ENCODE measurements at places on chromosomes 3 and 15.

GRCh38 chr15:88223084-88223483 lies 33.5 kb downstream of the NTRK3 start:
- DNase-seq = no peak

- DNase-seq = no peak
Measured at GRCh38 chr3:52794612-52795099, at the start of gene ITIH3. Gene ITIH3 (plus strand): TSS chr3:52794796. CDS start chr3:52794804, 8 bp downstream.

- DNase-seq = no peak
Measured at GRCh38 chr3:39180183-39180545, 12.2 kb downstream of the XIRP1 start.

GRCh38 chr3:30073622-30074021 lies 532.8 kb upstream of the TGFBR2 start:
- DNase-seq = no peak

DNA sequence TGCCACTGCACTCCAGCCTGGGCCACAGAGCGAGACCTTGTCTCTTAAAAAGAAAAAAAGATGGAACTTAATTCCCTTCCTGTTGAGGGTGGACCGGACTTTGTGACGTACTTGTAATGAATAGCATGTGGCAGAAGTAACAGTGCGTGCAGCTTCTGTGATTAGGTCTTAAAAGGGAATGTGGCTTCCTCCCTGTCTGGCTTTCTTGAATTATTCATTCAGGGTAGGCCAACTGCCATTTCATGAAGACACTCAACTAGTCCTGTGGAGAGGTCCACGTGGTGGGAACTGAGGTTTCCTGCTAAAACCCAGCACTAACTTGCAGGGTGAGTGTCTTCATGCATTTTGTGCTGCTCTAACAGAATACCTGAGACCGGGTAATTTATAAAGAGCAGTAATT lies 98.9 kb upstream of the PIAS1 start:
- no peak for DNase-seq

DNA sequence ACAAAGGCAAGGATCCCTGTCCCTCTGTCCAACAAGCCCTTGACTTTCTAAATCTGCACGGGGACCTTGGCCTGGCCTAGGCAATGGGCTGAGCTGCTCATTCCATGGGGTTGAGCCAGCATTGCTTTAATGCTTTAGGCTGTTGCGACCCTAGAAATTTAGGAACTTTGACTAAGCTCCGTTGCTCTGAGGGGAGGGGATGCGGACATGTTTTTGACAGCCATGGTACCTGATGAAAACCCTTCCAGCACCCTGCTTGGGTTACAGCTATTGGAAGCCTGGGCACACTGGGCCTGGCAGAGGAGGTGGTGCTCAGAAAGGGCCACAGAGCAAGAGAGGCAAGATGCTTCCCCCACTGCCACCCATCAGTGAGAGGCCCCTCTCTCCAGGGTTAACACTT lies 37.1 kb downstream of the SYNM start:
- DNase-seq = no peak

DNA sequence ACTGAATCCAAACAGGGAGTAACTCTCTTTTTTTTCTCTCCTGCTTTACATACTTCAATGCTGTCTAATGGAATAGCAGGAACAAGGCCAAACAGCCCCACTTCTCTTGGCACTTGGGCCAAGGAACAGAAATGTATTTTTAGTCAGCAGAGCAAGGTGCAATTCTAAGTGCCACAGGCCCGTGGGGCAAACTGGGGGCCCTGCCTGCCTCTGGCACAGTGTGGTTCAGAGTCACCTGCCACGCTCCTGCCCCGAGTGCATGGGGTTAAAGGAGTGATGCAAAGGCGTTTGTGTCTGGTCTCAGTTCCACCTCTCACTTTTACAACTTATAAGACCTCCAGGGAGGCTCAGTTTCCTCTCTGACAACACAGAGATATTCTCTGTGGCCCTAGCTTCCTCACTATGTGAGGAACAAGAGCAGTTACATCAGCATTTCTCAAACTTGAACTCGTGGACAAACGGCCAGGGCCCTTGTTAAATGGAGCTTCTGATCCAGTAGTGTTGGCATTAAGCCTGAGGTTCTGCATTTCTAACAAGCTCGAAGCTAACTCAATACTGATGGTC lies 51.3 kb downstream of the LRIG1 start:
- DNase-seq = no peak

DNA sequence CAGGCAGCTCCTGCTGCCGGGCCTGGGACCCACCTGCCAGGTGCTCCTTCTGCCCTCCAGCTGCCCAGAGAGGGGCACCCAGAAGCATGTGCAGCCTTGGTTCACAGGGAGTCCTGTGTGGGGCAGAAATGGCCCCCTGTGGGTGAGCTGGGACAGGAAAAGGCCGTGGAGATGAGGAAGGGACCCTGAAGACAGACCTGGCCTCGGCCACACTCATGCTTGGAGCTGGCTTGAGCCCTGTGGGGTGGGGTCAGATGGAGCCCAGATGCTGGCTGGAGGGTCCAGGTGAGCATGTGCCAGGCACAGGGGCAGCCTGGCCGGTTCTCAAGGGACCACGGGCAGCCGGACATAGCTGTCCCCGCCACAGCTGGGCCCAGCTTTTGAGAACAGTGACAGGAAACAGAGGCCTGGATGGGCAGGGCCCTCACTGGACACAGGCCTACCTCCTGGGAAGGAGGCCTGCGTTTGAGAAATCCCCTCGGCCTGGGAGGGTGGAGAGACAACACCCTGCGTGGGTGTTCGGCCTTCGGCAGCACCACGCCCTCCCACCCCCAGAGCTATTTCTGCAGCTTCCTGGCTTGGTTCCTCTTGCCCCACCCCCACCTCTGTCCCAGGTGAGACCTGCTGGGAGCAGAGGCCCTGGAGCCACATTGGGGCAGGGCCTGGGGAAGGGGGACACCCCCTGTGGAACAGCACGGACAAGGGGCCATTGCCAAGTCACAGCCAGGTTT lies 132.6 kb upstream of the MEF2A start:
- DNase-seq = peak; percentile 25

GRCh38 chr3:45987368-45988291 lies 8.0 kb downstream of the FYCO1 start:
- DNase-seq = no peak

- no peak for DNase-seq
Measured at GRCh38 chr15:96122077-96123027, 208.1 kb upstream of the NR2F2 start.

GRCh38 chr3:189237526-189237925 lies 65.8 kb downstream of the TPRG1 start:
- no peak for DNase-seq

DNA sequence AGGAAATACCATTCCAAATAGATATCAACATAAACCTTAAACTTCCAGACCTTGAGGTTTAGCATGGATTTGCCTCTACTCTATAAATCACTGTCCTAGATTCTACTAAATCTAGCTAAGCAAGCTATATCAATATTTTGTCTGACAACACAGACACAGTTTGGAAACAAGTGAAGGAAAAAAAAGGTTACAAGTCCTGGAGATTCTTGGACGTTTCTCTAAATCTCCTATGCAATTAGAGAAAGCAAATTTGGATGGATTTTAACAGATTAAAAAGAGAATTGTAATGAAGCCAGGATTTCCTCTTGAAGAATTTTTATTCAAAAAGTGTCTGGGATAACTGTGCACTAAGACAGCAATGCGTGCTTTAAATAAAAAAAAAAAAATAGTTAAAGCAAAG lies 441.1 kb upstream of the DPH6 start:
- no peak for DNase-seq

- DNase-seq = peak; percentile 22
Measured at GRCh38 chr3:187777331-187777941, 32.2 kb upstream of the BCL6 start.

GRCh38 chr3:17183951-17184550 lies 299.3 kb downstream of the PLCL2 start:
- DNase-seq = no peak

DNA sequence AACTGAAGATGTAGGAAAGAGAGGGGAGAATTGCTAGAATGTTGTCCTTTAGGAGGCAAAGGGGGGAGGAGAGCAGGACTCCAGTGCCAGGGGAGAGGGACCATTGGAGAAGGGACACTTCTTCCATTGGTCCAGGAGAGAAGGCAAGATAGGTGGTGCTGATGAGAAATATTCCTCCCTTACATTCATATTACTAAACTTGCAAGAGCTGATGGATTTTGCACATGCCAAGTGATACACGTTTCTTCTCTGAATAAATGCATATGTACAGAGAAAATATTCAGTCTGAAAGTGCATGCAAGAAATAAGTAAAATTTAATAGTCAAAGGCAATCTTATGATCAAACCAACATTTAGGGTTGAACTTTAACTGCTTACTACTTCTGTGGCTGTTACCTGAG lies 21.5 kb upstream of the SPTSSB start:
- DNase-seq = no peak

- no peak for DNase-seq
Measured at GRCh38 chr15:61459785-61460707, 230.9 kb upstream of the RORA start.

DNA sequence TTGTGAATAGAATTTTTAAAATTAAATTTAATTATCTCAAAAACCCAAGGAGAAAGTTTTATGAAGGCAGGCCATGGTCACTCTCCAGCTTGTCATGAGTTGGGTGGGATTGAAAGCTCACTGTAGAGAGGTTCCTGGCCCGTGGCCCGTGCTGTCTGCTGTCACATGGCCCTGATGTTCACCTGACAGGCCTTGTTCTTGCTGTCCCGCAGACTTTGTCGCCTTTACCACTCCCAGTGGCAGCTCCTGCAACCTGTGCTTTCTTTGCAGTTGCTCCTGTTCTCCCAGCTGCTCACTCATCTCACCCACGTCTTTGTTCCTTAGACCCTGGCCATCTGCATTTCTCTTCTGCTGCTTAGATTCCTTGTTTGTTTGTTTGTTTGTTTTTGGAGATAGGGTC lies 35.6 kb downstream of the DHX30 start:
- DNase-seq = no peak

DNA sequence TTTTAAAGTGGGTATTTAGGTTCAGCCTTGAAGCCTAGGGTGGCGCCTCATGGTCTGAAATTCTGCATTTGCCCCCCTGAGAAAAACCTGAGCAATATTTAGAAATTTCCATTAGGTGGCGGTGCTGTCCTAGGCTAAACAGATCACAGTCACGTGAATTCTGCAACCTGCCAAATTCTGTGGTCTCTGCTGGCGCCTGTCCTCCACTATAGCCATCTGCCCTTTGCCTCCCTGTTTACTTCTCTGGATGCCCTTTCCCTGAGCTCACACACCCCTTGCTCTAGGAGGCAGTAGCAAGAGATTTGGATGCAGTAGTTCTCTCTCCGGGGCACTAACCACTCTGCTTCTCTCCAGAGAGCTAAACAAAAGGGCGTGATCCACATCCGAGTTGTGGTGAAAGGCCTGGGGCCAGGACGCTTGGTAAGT lies 9.1 kb downstream of the MRPS11 start:
- no peak for DNase-seq

All from activated CD8-positive, alpha-beta memory T cell treated with anti-CD3 and anti-CD28 coated beads, Interleukin-2, amount 50 U/mL, for 4 hours (primary cell).